Cerebellar nuclear complex (tissue), 1 donor: ENCODE measurements at places on chromosomes 16 and 17.

- no peak for DNase-seq
These were observed 29.7 kb upstream of the OR1A2 start for GRCh38 chr17:3167574-3167973.

DNA sequence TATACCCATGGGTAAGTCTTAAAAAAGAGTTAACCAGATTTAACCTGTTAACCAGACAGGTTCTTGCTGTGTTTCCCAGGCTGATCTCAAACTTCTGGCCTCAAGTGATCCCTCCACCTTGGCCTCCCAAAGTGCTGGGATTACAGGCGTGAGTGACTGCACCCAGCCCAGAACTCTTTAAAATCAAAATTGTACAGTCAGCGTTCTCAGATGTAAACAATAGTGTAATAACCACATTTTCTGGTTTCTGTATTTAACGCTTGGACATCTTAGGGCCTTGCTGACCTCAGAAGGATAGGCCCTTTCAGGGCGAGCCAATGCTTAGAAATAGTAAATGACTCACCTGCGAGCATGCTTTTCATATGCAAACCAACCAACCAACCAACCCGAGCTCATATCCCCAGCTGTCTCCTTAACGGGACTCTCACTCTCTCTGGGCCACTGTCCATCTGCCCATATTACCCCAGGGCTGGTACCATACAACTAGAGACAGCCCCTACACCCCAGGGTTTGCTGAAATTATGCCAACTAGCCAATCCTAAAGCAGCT is 415.0 kb upstream of the XYLT1 start:
- no peak for DNase-seq

- no peak for DNase-seq
These were observed 6.6 kb downstream of the WFIKKN2 start for GRCh38 chr17:50841949-50842354.

- peak; percentile 89 for DNase-seq
These were observed 26.3 kb downstream of the WSB1 start for GRCh38 chr17:27320222-27320560.

DNA sequence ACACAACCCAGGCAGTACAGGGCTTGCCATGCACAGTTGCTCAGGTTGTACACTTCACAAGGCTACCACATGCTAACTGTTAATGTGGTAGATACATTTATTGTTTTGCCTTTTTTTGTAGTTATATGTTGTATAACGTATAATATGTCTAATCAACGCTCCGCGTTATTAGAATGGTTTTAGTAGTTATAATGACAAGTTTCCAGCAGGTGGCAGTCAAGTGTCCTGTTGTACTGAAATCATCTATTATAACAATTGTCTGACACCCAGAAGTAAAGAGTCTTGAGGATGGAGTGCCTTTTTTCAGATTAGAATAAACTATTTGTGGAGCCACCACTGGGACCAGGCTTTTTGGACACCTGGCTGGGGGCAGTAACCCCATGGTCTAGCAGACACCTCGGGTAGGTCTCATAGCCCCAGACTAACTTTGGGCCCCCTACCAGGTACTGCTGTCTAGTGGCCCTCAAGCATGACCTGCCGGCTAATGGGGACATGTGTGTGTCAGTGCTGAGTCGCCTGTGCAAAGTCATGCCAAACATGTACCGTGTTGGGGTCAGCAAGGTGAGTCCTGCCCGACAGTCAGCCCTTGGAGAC is 32.8 kb downstream of the MYO15A start:
- no peak for DNase-seq

GRCh38 chr16:1781758-1782407 is 488 bp downstream of the SPSB3 start:
- DNase-seq = no peak

DNA sequence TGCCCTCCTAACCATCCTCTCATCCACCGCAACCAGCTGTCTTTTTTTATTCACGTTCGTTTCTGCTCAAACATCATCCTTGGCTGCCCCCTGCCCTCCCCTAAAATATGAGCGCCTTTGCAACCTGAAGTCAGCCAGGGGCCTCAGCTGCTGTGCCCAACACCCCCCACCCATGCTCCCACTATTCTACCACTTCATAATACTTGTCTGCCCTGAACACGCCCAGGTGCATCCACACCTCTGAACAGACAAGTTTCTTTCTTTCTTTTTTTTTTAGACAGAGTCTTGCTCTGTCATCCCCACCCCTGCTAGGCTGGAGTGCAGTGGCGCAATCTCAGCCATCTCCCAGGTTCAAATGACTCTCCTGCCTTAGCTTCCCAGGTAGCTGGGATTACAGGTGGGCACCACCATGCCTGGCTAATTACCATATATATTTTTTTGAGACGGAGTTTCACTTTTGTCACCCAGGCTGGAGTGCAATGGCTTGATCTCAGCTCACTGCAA is 26.9 kb downstream of the CEP295NL start:
- no peak for DNase-seq

DNA sequence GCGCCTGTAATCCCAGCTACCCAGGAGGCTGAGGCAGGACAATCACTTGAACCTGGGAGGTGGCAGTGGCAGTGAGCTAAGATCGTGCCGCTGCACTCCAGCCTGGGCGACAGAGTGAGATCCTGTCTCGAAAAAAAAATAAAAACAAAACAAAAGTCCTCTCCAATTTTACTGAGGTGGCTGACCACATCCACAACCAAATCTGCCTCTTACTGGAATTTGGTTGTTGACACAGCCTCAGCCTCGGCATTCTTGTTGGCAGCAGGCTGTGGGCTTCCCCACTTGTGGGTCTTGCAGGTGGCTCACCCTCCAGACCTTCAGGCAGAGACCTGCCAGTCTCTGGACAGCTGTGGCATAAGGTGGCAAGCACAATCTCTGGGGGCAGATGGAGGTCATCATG is 15.6 kb downstream of the B4GALNT2 start:
- no peak for DNase-seq

- DNase-seq = no peak
These were observed 90.8 kb upstream of the PMFBP1 start for GRCh38 chr16:72262711-72263110.

GRCh38 chr16:58378401-58378800 is 13.9 kb upstream of the GINS3 start:
- no peak for DNase-seq

GRCh38 chr16:716200-716568 is 1.3 kb downstream of the METRN start:
- no peak for DNase-seq

DNA sequence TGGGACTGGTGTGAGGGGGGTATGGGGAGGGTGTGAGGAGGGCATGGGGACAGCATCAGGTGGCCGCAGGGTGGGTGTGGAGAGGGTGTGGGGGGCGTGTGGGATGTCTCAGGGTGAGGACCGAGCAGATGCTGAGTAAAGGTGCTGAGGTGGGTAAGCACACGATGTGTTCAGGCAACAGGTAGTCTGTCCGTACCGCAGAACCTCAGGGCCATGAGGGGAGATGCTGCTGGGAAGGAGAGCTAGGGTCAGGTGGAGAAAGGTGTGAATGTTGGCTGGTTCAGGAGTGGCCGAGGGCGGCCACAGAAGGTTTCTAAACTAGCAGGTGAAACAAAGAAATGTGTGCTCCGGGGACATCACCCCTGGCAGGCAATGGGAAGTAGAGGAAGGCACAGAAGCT is 80.0 kb upstream of the CDH5 start:
- no peak for DNase-seq

DNA sequence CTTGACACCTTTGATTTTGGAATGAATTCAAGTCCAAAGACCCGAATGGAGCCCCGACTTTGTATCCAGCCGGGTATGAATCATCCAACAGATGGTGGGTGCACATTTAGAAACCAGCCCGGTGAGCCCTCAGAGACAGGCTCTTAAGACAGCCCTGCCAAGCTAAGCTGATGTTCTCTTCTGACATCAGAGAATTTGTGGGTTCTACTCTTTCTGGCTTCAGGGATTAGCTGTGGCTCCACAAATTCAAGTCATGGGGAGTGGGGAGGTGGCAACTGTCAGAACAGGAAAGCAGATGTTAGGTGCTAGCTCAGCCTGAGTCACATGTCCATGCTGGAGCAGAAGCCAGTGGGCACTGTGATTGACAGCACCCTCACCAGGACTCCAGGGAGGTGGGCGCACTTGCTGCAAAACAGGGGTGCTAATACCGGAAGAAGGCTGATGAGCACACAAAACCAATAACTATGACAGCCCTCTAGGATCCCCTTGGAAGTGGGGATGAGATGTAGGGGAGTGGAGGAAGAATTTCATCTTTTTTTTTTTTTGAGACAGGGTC is 31.4 kb upstream of the XYLT2 start:
- DNase-seq = no peak

- DNase-seq = no peak
These were observed 52.1 kb upstream of the MYOCD start for GRCh38 chr17:12613566-12613965.

- DNase-seq = no peak
These were observed 91.2 kb upstream of the CREBBP start for GRCh38 chr16:3971706-3972105.

DNA sequence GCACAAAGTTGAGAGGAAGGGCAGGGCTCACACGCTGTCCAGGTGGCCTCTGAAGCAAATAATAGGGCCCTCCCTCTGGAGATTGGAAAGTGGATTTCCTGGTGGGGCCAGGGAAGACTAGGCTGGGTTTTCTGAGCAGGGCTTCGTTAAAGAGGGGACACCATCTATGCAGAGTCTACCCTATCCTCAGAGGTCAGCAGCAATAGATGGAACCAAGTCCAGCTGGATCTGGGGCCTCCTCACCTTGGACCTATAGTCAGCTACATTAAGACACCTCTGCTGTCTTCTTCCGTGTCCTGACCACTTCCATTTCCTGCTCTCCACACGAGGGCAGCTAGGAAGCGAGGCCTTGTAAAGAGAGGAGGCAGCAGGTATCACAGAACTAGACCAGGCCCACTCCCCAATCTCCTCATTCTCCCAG is 14.7 kb upstream of the ST6GALNAC1 start:
- no peak for DNase-seq

DNA sequence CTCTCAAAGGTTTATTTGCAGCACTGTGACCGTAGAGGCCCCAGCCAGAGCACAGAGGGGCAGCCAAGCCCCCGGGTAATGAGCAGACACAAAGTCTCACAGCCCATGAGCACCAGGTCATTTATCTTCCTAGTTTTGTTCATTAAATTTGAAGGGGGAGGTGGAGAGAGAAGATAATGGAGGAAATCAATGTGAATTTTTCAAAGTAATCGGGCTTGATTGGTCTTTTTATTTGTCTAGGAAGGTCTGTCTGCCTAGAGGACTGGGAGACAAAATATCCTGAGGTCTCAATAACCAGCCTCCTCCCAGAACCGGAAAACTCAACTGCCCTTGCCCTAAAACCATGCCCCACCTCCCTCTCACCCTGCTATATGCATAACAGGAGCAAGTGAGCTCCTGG is 189.0 kb downstream of the SLC39A11 start:
- DNase-seq = no peak

GRCh38 chr16:86886651-86887050 is 308.3 kb downstream of the FOXL1 start:
- no peak for DNase-seq

GRCh38 chr17:8137645-8138373 is 13.9 kb upstream of the HES7 start:
- DNase-seq = no peak

- no peak for DNase-seq
These were observed 167.4 kb upstream of the CACNG5 start for GRCh38 chr17:66667491-66668030.

GRCh38 chr17:69477204-69477902 is 62.9 kb downstream of the MAP2K6 start:
- DNase-seq = no peak

DNA sequence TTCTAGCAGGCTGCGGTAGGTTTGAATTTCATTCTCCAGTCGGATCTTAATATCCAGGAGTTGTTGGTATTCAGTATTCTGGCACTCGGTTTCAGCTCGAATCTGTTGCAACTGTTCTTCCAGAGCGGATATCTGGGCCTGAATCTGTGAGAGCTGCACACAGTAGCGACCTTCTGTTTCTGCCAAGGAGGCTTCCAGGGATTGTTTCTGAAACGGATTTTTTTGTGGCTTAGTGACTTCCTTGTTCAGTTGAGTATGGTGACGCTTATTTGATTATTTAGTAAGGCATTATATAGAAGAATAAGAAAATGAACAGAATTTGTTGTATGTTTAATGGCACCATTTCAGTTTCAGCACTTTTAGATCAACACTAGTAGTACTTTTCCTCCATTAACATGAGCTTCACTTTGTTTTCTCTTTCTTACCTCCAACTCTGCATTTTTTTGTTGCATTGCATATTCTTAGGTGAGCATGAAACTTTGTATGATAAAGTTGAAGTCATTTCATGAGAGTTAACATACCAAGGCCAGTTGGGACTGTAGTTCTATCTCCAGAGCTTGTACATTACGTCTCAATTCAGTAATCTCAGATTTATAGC is 2.8 kb downstream of the KRT10 start:
- DNase-seq = no peak

GRCh38 chr16:67845291-67846062 is 1.3 kb upstream of the NUTF2 start:
- no peak for DNase-seq

DNA sequence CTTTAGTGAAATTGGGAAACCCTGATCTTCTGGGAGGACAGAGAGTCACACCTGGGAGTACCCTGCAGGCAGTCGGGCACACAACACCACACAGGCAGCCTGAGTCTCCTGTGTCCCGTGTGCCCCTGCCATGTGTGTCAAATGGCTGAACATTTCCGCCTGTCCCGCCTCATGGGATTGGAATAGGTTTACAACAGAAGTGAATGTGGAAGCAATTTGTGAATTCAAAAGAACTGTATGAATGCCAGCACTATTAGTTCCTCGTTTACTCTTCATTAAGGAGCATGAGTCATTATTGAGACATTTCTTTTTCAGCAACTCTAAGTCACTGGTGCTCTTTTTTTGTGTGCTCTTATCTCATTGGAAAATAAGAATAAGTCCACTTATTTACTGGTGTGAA is 226.5 kb downstream of the PMP22 start:
- DNase-seq = no peak

DNA sequence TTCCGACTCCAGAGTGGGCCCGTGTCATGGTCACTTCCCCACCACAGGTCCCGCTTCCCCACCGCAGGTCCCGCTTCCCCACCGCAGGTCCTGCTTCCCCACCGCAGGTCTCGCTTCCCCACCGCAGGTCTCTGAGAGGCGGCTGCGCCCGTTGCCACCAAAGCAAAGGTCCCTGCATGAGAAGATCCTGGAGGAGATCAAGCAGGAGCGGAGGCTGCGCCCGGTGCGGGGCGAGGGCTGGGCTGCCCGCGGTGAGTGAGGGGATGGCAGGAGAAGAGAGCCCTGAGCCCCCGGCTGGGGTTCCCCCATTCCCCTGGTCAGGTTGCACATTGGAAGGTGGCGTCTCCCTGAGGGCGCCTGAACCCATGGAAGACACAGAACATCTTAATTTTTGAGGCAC is 17.4 kb upstream of the TCF25 start:
- DNase-seq = no peak

- DNase-seq = no peak
These were observed 8.2 kb upstream of the COL1A1 start for GRCh38 chr17:50209472-50210239.

DNA sequence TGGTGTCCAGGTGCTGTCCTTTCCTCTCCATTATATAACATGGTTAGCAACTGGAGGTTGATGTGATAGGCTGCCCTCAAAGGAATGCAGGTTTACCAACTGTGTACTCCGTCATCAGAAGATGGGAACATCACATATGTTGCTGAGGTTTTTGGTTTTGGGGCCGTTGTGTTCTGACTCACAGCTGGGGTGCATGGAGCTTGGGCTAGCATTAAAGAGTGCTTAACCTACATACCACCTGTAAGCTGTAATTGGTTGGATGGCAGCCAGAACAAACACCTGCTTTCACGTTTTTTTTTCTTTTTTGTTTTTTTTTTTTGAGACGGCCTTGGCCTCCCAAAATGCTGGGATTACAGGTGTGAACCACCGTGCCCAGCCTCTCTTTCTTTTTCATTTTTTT is 20.9 kb downstream of the TMEM11 start:
- DNase-seq = no peak
